ENCODE measurements at places on chromosomes 2 and 18. TPM values are rescaled to one million over a fixed set of nuclear protein-coding genes. Genes with fewer than 3 reads are reported as not detected.

Gene ZNF24
- 33.9 TPM for total RNA-seq

Gene DOK6
- total RNA-seq = not detected

Gene C2orf81
- total RNA-seq = 9.8 TPM

DNA sequence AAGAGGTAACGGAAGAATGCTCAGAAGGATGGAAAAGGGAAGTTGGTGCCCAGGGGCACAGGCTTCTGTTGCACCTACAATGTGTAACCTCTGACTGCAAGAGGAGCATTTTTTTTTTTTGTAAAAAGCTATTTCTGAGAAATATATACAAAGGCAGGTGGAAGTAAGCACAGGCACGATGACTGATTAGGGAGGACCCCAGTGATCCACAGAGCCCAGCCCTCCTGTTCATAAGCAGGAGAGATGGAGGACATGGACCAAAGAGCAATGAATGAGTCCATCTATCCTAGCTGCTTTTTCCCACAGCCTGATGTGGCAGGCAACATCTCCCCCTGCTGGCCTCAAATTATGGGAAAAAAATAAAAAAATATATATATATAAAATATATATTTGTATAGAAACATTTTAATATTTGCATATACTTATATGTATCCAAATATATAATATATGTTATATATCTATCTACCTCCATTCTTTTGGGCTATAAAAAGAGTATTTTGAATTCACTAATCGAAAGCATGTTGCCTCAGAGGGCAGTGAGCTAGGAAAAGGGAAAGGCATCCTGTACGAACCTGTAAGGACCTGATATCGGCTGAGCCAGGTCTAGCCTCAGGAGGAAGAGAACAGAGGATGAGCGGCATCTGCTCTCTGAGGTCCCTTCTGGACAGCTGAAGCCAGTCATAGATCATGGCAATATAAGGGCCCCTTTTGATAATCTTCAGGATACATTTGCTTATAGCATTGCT, 166.0 kb upstream of the STK17B start:
- H3K36me3 ChIP-seq = no peaks in the 10 kb centered on the region
- H3K4me3 ChIP-seq = no peak overlapping the region

DNA sequence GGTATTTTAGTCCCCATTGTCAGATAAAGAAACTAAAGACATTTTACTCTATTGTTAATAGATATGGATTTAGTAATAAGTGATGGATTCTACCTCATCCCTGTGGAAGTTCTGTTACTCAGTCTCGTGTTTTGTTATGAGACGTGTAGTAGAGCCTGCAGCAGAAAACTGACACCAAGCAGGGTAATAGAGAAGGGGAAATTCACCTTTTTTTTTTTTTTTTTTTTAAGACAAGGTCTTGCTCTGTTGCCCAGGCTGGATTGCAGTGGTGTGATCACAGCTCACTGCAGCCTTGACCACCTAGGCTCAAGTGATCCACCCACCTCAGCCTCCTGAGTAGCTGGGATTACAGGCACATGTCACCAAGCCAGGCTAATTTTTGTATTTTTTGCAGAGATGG, 164.5 kb downstream of the CERS6 start:
- no peaks in the 10 kb centered on the region for H3K27me3 ChIP-seq
- no peaks in the 10 kb centered on the region for H3K4me1 ChIP-seq
- no peak for DNase-seq
- no peak overlapping the region for H3K4me3 ChIP-seq
- no peak overlapping the region for H3K27ac ChIP-seq
- H3K36me3 ChIP-seq = no peaks in the 10 kb centered on the region

DNA sequence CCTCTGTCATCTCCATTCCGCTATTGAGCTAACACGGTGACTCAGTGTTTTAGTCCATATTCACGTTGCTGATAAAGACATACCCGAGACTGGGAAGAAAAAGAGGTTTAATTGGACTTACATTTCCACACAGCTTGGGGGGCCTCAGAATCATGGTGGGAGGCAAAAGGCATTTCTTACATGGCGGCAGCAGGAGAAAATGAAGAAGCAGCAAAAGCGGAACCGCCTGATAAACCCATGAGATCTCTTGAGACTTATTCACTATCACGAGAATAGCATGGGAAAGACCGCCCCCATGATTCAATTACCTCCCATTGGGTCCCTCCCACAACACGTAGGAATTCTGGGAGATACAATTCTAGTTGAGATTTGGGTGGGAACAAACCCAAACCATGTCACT, 22.6 kb upstream of the CXXC1 start:
- no peak overlapping the region for H3K27ac ChIP-seq
- no peak overlapping the region for H3K4me3 ChIP-seq
- no peaks in the 10 kb centered on the region for H3K27me3 ChIP-seq
- no peak for DNase-seq
- peaks cover 18% of the 10 kb centered on the region for H3K4me1 ChIP-seq

DNA sequence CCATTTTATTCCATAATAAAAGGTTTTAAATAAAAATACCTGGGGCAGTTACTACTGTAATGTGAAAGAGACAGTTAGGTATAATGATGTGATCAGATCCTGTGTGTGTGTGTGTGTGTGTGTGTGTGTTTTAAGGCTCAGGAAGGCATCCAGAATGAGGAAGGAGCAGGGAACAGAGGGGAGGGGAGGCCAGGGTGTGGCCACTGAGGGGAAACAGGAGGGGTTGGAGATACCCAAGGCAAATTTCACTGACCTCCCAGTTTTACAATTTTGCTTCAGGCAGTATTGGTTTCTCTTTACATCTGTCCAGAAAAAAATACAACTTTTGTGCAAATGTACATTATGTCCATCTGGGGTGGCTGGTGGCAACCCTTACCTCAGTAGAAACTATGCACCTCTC, 163.5 kb upstream of the FBXO11 start:
- no peak overlapping the region for H3K27ac ChIP-seq
- H3K4me1 ChIP-seq = no peaks in the 10 kb centered on the region
- DNase-seq = no peak
- H3K27me3 ChIP-seq = no peaks in the 10 kb centered on the region

DNA sequence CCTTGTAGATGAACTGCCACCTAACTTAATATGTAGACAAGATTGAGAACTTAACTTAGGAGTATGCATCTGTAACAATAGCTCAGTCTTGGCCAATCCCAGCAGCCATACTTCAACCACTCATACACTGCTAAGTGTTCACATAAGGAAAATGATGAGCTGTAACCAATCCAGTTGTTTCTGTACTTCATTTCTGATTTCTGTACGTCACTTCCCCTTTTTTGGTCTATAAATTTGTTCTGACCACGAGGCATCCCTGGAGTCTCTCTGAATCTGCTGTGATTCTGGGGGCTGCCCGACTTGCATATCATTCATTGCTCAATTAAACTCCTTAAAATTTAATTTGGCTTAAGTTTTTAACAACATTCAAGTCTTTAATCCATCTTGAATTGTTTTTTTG, 6.4 kb downstream of the SH3YL1 start:
- no peak overlapping the region for H3K27ac ChIP-seq
- H3K4me1 ChIP-seq = peaks cover 6% of the 10 kb centered on the region
- DNase-seq = no peak
- H3K4me3 ChIP-seq = no peak overlapping the region
